Stimulated activated CD8-positive, alpha-beta memory T cell treated with anti-CD3 and anti-CD28 coated beads, Interleukin-2, amount 100 ng/mL, for 48 hours (primary cell): ENCODE measurements at places on chromosomes 6 and 20.

GRCh38 chr20:1301031-1301529, 27.9 kb downstream of the SDCBP2 start:
- DNase-seq, result peak; percentile 30

- no peak for DNase-seq
Observed at GRCh38 chr6:52213127-52213526, 27.0 kb downstream of the IL17A start.

GRCh38 chr20:38897267-38897666, 28.9 kb upstream of the FAM83D start:
- no peak for DNase-seq

DNA sequence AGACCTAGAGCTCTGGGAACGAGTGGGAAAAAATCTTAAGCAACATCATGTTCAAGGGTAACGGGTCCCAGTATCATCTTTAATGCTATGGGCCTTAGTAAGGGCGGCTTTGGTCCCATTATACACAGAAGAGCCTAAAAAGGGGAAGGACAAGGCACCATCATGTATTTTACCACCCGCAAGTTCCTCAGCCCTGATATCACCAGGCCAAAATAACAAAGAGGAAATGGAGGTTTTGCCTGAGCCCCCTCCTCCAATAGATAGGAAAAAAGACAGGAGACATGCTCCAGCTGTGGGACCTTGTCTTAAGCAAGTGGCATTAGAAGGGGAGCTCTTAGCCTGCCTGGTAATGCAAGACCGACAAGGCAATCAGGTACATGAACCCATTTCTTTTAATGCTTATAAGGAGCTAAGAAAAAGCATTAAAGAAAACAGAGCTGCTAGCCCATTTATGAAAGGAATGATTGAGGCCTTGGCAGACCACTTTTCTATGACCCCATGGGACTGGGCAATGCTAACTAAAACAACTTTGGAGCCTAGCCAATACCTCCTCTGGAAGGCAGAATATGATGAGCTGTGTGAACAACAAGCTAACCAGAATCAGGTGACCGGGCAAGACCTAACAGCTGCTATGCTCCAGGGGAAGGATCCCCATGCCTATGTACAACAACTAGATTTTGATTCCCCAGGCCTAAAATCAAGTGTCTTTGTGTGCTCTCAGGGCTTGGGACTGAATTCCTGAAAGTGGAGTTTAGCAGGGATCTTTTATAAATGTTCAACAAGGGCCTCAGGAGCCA, 23.2 kb downstream of the HLA-DPA1 start:
- DNase-seq, result no peak

- DNase-seq, result no peak
Observed at GRCh38 chr6:148269386-148269785, 73.3 kb upstream of the SASH1 start.

- no peak for DNase-seq
Observed at GRCh38 chr20:40728470-40728869, 39.4 kb upstream of the MAFB start.

- DNase-seq, result no peak
Observed at GRCh38 chr20:25257756-25258475, 10.0 kb downstream of the PYGB start.

GRCh38 chr6:74749211-74750147, 456.4 kb downstream of the COL12A1 start:
- no peak for DNase-seq
